ENCODE measurements at places on chromosomes 5 and 9. TPM values are rescaled to one million over a fixed set of nuclear protein-coding genes. Genes with fewer than 3 reads are reported as not detected.

DNA sequence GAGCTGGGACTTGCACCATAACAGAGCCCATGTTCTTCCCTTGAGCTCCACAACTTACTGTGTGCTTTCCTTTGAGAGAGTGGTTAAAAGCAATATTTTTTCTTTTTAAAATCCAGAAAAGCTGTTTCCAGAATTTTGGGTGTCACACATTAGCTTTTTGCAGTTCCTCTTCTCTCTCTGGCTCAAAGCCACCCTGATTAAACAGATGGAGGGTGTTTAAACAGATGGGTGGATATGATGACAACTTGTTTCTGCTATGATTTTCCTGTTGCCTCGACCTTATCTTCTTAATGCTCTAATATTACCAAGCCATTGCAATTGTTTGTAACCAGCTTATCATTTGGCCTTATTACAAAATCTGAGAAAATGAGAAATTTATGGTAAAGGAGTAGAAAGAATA lies 22.9 kb upstream of the CFAP95 start:
- DNase-seq, result no peak

- DNase-seq, result no peak
Observed at GRCh38 chr5:53059281-53059680, 50.3 kb downstream of the MOCS2 start.

GRCh38 chr9:136799079-136799853 lies 3.1 kb downstream of the CCDC183 start:
- DNase-seq, result peak; percentile 86

The PFN3 gene
- not detected for total RNA-seq

The OLFML2A gene
- 12.7 TPM for total RNA-seq

DNA sequence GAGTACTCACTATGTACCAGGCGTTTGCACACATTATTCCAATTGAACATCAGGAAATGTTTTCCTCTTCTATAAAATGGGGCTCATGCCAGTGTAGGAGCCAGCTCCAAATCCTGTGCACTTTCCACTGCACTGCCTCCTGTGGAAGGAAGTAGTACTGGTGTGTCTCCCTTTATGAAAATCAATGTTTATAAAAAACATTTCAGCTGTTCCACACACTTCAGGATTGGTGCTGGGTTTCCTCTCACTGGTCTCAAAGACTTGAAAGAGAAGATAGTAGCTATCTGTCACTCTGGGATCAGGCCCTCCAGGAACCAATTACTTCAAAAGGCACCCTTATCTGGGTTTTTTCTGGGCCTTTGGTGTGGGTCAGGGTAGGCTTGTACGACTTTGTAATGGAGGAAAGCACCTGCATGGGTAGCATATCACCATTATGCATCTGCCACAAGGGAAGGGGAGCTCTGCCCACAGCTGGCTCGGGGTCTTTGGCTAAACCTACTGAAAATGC lies 32.5 kb downstream of the RAB14 start:
- DNase-seq, result no peak

GRCh38 chr9:116073826-116074225 lies 79.8 kb upstream of the PAPPA start:
- DNase-seq, result no peak

- no peak for DNase-seq
Observed at GRCh38 chr5:15338546-15338945, 161.4 kb upstream of the FBXL7 start.

- DNase-seq, result no peak
Observed at GRCh38 chr5:172857982-172858381, 23.9 kb downstream of the ERGIC1 start.

DNA sequence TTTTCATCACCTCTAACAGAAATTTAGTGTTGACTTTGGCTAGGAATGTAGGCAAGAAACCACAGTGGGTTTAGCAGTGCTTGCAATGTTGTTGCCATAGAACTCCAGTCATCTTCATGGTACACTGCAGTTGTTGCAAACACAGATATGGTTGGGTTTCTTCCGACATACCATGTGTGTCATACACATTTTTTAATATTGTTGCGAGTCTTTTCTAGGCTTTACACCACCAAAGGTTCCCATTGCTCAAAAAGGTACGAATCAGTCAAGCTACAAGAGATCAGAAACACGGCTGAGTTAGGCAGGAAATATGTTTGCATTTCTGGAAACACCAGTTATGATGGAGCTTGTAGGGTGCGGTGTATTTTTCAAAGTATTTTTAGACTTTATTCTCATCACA lies 172.4 kb downstream of the SYK start:
- no peak for DNase-seq

The FXN gene
- 11.2 TPM for total RNA-seq

DNA sequence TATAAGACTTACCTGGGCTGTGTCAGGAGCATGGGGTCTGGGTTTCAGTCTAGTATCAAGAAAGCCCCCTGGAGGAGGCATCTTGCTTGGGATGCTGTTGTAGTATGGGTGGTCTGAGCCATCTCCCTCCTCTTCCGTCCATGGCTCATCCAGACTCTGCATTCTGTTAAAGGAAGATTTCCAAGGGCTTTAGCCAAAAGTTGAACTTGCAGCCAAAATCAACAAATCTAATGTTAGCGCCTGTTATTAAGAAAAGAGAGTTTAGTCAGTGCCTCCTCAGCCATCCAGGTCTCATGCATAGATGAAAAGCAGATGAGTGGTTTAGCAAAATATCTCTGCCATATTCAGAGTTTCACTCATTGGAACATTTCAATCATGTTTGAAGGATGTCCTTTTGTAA lies 55.6 kb downstream of the S1PR3 start:
- DNase-seq, result no peak

- DNase-seq, result peak; percentile 17
Observed at GRCh38 chr5:179126506-179126991, 66.4 kb downstream of the ZNF354C start.

The LHX3 gene
- total RNA-seq, result not detected

DNA sequence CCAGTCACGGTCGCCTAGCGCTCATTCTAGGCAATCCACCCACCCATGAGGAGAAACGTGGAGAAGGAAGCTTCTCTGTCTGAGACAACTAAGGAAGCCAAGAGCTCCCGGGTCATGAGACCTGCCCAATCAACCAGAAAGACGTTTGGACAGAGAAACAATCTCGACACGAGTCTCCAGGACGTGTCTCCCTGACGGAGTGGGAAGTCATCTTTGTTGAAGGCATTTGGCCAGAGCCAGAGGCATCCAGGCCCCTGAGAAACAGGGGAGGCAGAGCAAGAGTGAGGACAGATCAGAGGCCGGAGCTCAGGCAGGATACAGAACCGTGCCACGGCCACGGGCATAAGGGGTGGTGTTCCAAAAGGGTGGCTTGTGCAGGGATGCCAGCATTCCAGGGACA lies 479.0 kb downstream of the SPATA31A7 start:
- no peak for DNase-seq

DNA sequence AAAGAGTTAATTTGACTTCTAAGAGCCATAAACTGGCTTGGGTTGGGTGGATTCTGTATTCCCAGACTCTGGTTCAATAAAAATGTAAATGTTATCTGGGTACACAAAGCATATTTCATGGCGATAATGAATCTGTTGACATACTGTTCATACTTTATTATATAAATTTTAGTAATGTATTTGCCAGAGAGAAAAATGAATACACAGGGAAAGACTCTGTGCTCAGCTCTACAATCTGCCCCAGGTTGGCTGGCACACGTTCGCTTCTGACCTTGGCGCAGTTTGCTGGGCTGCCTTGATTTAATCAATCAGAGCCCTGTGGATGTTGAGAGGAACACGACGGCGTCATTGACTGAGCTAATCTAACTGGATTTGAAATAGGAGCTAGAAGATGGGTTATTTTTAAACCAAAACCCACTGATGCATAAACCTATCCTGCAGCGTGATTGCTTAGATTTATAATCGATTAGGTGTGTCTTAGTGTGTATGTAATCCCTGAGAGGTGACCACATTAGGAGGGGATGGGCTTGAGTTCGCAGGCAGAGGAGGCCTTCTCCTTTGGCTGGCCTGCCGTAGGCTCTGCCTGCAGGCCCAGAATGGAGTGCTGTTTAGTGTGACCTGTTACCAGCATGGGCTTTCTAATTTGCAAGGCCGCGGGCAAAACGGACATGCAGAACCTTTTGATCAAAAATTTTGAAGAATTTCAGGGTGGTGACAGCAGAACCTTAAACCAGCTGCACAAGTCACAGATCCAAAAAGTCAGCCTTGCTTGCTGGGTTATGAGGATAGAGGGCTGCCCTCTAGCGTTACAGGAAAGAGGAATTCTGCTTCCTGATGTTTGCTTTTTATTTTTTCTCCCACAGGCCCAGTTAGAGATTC lies 3.9 kb upstream of the ADCY2 start:
- no peak for DNase-seq

DNA sequence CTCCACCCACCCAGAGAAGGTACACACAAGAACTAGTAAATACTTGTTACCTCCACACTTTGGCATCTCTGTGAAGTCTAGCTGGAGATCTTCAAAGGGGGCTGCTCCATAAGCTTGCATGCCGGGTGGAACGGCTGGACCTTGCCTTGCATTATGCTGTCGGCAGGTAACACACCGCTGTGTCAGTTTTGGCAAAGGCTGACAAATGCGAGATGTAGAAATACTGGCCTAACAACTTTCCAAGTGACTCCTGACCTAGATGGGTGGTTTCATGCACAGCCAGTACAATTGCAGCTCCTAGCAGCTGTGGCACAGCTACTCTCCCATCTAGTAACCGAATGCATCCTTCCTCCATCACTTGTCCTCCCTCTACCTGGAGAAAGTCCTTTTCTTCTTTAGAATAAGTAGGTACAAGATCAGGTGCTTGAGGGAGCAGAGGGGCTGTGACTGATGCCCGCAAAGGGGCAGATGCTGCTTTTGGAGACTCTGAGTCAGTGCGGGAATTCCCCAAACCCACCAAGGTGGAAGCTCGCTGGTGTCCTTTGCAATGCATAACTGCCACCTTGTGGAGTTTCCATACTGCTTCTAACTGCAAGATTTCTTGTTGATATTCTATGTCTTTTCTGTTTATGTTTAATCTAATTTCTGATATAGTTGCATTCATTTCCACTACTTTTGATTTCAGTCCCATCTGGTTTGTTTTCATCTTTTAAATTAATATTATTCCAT lies 78.4 kb downstream of the TMEM161B start:
- DNase-seq, result no peak

The TAF7 gene
- 66.1 TPM for total RNA-seq

DNA sequence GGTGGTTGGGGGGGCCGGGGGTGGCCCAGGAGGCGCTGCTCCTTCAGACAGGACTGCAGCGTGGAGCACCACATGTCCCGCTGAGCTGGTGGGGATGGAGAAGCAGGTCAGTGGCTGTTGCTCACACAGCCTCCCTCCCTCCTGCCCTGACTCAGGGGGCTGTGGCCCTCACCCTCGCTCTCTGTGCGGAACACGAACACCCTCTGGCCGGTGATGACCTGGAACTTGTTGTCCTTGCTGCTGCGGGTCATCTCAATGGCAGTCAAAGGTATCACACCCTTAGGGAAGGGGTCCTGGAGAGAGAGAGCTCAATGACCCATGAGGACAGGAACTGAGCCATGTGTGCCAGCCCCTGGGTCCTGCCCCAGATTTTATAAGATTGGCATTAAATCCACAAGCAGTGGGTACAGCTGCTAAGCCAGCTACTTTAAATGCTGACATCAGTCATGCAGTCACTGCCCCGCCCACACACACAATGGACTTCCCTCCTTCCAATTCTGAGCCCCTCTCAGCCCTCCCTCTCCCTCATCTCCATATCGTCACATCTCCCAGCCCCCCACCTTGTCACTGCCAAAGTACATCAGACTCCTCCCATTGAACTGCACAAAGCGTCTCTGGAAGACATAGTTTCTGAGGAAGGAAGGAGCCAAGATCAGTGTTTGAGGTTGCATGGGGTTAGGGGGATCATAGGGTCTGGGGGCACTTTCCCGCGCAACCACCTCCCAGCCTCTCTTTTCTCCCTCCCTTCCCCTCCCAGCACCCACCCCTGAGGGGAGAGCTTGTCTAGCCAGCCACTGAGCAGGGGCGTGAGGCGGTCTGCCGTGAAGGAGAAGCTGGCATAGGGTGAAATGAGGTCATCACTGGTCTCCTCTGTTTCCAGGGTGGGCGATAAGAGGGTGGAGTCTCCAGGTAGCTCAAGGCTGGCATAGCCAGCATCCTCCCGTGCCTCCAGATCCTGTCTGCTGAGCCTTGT lies 8.9 kb downstream of the ARAP3 start:
- DNase-seq, result no peak

All from left colon (tissue), 2 donors.